ENCODE measurements at places on chromosomes 6 and 20.

DNA sequence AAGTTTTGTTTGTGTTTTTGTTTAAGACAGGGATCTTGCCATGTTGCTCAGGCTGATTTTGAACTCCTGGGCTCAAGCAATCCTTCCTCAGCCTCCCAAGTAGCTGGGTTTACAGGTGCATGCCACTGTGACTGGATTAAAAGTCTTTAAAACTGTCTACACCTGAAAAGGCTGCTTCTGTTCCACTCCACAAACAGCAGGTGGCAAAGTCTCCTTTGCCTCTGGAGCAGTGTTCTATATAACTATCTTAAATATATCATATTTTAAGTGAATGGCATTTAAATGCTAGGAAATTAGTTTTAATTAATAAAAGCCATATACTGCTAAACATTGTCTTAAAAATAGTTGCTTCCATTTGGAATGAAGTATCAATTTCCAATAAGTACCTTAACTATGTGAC lies 89.2 kb upstream of the BCLAF1 start:
- DNase-seq, result no peak

DNA sequence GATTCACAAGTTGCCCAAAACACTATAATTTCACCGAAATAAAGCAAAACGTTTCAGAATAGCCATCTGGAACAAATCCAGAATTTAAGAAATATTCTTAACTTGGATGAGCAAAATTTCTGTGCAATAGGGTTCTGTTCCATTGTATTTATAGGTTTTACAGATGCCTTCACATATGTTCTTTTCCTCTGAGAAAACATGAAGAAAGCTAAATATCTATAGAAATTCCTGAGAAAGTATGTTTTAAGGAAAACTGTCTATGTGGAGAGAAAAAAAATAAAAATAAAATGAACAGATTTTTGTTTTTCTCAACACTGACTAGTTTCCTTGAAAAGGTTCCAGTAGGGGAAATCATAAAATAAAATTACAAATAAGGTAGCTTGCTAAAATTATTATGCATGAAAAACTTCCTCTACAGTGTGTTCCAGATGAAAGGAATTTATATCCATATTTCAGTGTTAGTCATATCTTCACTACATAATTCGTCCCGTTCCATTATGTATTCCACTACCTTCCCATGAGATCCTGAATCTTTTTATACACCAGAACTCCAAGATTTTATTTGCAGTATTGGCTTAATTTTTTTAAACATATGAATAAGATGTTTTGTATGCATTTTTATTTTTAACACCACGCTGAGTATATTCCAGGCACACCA lies 42.4 kb upstream of the TMX4 start:
- DNase-seq, result no peak

- DNase-seq, result no peak
These were observed 624.7 kb downstream of the UTRN start for GRCh38 chr6:144909753-144910285.

DNA sequence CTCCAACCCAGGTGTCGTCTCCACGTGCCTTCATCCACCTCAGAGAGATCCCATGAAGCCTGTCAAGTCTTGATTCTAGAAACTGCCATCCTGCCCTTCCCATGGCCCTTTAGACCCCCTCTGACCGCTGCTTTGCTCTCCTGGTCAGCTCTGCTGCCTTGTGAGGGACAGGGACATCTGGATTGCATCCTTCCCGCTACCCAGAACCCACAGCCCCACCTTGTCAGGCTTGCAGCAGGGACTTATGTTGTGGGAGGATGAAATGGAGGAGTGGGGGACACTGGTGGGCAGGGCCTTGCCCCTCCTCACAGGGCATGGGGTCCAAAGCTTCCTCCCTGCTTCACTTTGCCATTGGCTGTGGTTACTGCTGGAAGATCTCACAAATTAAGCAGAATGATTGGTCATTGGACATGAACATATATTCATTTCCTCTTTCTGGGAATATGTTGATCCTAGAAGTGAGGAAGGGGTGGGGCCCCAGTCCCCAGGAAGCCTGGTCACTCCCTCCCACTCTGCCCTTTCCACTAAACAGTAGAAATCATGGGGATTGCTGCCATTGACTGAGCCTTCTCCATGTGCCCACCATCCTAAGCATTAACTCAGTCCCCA lies 4.5 kb downstream of the GLP1R start:
- no peak for DNase-seq

GRCh38 chr6:167046861-167047495 lies 47.8 kb downstream of the CEP43 start:
- no peak for DNase-seq

DNA sequence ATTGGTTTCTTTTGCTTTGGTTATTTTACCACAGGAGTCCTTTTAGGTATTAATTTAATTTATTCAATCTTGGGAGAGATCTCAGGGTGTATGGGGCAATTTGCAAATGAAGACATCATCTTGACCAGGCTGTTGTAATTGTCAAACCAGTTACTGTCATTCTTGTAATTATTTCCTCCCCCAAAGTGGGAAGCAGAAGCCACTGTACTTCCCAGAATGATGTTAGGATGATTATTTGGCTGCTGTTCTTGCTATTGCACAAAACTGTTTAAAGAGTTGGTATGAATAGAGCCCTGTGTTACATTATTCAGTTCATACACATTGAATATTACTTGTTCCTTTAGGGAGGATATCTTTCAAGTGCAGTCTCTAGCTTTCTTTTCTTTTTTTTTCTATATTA lies 1.7 kb downstream of the TAAR6 start:
- DNase-seq, result no peak

DNA sequence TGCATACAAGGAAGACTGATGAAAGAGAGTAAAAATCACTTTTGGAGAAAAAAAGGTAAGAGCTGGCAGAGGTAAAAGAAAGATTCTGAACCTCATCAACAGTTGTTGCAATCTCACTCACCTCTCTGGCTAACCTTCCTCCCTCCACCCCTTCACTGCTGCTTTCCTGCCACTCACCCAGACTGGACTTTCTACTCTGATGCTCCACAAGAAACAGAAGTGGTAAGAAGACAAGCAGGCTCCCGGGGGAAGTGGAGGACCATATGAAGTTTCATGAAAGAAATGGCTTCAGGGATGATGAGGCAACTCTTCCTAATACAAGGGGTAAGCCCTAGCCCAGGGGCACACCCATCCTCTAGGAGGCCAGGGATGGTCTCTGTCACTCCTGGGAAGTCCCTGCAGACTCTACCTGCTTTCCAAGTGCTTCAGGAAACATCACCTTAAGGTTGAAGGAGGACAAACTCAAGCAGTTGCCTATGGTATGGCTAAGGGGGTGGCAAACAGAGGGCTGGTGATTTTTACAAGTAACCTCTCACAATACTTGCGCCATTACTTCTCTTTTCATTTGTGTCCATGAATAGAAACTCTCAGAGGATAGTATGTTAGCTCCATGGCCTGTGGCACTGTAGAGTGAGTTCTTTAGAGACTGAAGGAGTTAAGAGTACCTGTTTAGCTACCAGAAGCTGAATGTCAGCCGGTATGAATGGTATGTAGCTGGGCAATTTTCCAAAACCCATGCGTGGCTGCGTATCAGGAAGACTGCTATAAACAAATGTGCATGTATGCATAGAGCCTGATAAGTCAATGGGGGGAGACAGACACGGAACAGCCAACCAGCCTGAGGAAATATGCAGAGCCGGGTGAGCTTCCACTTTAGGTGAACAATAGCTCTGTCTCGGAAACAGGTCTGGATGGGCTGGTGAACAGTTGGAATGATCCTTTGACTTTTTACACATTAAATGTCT lies 112.0 kb downstream of the BACH2 start:
- DNase-seq, result no peak

DNA sequence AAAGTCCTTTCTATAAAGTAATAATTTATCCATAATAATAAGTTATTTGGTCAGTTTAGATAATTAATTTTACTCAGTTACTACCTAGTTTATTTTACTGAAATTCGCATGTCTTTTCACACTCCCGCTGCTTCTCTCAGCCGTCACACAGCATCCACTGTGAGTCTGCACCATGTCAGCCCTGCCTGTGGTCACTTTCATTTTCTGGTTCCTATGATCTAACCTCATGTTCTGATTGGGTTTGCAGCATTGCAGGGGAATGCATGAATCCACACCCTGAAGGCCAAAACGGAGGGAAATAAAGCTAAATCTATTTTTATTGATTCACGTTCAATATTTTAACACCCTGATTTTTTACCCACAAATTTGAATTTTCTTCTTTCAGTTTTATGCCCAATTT lies 47.4 kb downstream of the PDE10A start:
- DNase-seq, result peak; percentile 30

DNA sequence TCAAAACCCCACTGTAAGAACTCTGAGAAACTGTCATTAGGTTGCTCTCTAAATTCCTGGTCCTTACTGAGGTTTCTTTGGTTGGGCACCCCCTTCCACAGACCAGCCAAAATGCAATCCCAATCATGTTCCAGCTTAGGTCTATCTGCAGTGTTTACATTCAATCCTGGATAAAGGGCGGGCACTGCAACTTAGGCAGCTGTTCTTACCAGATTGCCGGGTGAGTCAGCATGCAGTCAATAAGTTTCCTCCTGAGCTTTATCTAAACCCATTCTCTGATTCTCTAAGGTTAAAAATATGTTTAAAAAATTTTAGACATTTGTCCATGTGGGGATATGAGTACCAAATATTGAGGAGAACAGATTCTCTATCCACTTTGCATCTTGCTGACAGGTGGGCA lies 197.8 kb downstream of the HAO1 start:
- DNase-seq, result no peak

DNA sequence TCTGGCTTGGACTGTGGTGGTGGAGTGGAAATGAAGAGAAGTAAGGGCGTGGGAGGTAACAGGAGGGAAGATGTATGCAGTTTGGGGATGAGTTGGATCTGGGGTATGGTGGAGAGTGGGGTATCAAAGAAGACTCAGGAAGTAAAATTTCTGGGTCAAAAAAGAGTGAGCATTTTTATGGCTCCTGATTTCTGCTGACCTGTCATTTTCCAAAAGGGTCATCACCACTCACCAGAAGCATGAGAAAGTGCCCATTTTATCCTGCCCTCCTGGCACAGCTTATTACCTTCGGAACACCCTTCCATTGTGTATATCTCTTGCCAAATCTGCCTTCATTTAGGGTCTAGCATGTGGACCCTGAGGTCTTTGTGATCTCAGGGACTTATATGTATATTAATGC lies 17.3 kb downstream of the TOX2 start:
- no peak for DNase-seq

DNA sequence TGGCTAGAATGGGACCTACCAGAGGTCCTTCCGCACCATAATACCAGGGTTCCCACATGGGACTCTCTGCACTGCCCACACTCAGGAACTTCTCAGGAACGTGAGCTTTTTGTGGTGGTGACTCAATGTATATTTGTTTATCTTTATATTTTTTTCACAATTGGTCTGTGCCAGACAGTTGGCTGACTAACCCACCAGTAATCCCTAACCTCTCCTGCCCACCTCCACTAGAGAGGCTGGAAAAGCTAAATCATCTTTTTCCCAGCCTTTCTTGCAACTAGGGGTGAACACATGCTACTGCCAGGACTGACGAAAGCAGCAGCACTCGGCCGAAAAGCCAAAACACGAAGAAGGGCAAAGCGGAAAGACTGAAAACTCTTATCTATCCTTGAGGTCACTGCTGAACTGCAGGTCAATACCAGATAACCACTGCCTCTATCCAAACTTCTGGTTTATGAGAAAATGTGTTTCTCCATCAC lies 112.9 kb downstream of the TRERF1 start:
- DNase-seq, result no peak

- DNase-seq, result no peak
These were observed 175.4 kb upstream of the PRND start for GRCh38 chr20:4546342-4546741.

DNA sequence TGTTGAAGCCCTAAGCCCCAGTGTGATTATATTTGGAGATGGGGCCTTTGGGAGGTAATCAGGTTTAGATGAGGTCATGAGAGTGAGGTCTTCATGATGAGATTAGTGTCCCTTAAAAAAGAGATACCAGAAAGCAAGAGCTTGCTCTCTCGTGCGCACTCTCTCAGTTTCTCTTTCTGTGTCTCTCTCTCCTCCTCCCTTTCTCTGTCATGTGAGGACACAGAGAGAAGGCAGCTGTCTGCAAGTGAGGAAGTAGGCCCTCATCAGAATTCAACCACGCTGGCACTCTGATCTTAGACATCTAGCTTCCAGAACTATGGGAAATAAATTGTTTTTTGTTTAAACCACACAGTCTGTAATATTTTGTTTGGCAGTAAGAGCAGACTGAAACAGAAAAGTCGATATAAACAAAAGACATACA lies 180.5 kb downstream of the IBTK start:
- DNase-seq, result no peak

DNA sequence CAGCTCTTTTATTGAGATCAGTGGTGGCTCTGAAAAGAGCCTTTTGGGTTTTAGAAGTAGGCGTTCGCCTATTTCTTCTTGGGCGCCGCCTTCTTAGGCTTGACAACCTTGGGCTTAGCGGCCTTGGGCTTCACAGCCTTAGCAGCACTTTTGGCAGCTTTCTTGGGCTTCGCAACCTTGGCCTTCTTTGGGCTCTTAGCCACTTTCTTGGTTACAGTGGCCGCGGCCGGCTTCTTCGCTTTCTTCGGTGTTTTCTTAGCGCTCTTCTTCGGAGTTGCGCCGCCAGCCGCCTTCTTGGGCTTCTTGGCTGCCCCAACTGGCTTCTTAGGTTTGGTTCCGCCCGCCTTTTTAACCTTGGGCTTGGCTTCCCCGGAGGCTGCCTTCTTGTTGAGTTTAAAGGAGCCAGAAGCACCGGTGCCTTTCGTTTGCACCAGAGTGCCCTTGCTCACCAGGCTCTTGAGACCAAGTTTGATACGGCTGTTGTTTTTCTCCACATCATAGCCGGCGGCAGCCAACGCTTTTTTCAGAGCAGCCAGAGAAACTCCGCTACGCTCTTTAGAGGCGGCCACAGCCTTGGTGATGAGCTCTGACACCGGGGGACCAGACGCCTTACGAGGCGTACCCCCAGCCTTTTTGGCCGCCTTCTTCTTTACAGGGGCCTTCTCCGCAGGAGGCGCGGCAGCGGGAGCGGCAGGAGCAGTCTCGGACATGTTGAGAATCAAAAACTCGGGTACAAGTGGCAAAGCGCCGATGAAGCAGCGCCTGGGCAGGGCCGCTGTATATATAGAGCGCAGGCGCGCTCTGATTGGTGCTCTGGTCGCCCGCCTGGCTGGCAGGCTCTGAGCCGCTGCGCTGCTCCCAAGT lies 31.3 kb upstream of the HFE start:
- peak; percentile 96 for DNase-seq

- no peak for DNase-seq
These were observed 314.3 kb downstream of the EPHA7 start for GRCh38 chr6:93105017-93105416.

DNA sequence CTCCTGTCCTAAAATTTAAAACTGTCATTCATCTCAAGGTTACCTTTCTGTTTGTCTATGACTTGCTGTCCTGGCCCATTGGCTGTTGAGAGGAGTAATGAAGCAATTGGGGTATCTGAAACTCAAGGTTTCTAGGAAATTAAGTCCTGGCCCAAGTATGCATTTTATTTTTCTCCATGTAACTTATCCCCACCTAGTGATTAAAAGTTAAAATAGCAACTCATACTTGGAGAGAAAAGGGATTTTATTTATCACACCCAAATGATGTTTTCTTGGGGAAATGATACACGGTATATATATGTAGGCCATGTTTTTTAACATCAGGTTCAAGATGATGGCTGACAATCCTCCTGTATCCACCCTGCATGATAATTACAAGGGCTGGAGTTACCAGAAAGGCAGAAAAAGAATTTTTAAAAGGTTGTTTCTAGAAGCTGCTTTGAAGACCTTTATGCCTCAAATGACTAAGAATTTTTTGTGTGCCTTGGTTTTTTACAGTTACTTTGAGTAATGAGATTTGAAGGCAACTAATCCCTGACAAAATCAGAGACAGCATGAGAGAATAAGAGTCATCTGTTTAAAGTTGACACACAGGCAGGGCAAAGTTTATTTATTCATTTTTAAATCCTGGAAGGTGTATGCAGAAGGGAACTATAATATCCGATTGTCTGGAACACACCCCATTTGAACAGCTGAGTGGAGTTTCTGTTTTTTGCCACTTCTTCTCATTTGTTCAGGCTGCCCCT lies 28.9 kb upstream of the C6orf58 start:
- no peak for DNase-seq

All from hindlimb muscle (tissue), 1 donor.